ENCODE measurements at places on chromosomes 4 and X. TPM values are rescaled to one million over a fixed set of nuclear protein-coding genes. Genes with fewer than 3 reads are reported as not detected.

- no peak for DNase-seq
Observed at GRCh38 chr4:185171373-185172071, 28.5 kb downstream of the SLC25A4 start.

DNA sequence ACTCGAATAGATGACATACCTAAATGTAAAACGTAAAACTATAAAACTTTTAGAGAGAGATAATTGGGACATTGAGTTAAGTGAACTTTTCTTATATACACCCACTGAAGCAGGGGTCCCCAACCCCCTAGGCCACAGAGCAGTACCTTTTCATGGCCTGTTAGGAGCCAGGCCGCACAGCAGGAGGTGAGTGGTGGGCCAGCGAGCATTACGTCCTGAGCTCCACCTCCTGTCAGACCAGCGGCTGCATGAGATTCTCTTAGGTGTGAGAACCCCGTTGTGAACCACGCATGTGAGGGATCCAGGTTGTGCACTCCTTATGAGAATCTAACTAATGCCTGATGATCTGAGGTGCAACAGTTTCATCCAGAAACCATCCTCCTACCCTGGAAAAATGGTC is 114.8 kb downstream of the HMX1 start:
- DNase-seq, result no peak

GRCh38 chr4:23814996-23815660 is 74.7 kb downstream of the PPARGC1A start:
- DNase-seq, result no peak

GRCh38 chr4:136751556-136751955 is 780.7 kb downstream of the PCDH18 start:
- no peak for DNase-seq

DNA sequence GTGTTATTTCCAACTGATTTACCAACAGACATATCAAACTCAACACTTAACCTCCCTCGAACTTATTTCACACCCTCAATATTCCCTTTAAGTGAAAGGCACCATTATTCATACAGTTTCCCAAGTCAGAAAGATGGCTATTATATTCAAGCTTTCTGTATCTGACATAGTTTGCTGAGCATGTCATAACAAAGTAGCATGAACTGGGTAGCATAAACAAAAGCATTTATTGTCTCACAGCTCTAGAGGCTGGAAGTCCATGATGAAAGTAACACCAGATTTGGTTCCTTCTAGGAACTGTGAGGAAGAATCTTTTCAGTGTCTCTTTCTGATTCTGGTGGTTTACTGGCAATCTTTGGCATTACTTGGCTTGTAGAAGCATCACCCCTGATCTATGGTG is 1388.6 kb downstream of the TECRL start:
- no peak for DNase-seq

DNA sequence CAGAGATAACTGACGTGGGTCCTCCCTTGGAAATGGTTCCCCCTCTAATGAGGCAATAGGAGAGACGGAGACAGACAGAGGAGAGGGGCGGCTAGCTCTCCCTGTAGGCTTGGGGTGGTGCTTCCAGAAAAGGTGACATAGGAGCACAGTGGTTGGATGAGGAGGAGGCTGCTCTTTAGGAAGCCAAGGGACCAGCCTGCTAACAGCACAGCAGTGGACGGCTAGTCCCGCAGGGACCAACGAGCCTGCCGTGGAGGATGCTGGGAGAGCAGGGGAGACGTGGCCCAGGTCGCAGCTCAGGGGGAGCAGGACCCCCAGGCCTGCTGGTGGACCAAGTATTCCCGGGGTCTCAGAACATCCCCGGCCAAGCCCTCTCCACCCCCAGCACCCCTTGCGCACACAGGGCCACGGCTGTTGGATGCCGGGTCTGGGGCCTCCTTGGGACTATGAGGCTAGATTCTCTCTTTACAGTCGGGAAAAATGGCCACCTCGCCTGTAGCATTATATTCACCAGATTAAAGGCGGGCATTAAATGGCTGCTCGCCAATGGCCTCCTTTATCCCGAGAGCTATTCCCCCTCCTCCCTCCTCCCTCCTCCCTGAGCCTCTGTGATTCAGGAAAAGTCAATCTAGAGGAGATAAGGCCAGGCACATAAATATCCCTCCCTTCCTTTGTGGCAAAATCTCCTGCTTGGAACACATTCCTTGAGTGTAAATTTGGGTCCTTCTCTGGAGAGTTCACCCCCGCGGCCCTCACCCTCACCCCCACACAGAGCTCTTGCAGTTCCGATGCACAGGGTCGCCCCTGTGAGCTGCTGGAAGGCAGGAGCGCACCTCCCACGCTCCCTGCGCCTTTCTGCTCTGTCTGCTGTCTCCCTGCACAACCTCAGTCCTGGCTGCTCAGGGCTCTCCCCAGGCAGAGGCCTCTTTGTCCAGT is 30.5 kb upstream of the NSG1 start:
- DNase-seq, result no peak

DNA sequence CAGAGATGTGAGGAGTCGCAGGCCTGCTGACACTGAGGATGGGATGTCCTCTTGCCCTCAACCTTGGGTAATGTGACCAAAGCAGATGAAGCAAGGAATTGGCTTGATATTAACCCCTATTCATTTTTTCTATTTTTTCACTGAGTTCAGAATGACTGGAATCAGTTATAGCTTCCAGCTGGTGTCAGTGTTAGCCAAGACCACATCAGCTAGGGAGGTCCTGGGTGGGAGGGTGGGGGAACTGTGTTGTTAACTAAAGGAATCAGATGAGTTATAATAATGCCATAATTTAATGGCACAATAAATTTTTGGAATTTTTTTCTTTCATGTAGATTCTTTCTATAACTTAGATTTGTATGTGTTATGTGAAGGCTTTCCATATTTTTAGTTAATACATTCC is 91.9 kb downstream of the EGF start:
- DNase-seq, result no peak

CSAG1 gene
- not detected for total RNA-seq

DMD gene
- 0.27 TPM for total RNA-seq

CASP3 gene
- total RNA-seq, result 96.9 TPM

ARAP2 gene
- total RNA-seq, result 30.0 TPM

FGD1 gene
- total RNA-seq, result 0.07 TPM

Data from activated CD8-positive, alpha-beta T cell treated with anti-CD3 and anti-CD28 coated beads for 36 hours (primary cell).